Activated T-helper 1 cell treated with Interleukin-2 at 50 U/mL for 16 hours (primary cell): ENCODE measurements at places on chromosomes 3 and 15.
A peak's percentile ranks its signal among the peaks of the same experiment; 100 is the strongest.

- no peak for DNase-seq
Observed at GRCh38 chr3:16836505-16837237, 48.1 kb upstream of the PLCL2 start.

GRCh38 chr3:54968546-54969172 lies 40.8 kb upstream of the LRTM1 start:
- DNase-seq, result no peak

DNA sequence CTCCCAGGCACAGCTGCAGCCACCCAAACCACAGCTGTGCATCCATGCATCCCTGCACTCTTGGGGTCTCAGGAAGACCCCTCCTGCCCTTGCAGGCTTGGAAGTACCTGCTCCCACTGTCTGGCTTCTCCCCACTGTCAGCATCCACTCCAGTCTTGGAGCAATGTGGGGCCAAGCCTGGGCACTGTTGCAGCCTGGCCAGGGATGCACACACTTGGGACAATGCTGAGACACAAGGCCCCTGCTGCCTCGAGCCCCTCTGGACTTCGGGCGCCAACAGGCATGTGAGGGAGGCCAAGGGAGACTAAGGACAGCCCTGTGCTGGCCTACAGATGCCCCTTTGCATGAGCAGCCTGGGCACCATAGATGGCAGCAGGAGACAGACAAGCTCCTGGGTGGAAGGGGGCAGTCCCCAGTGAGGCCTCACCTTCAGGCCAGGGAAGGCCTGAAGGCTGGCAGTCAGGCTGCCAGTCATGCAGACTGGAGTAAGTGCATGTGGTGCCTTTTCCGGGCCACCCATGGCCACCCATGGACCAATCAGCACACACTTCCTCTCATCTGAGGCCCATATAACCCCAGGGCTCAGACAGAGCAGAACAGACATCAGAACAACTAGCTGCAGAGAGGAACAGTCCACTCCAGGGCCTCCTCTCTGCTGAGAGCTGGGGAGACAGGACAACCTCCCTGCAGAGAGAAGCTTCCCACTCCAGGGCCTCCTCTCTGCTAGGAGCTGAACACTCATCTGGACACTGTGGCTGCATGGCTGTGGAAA lies 219.0 kb downstream of the VGLL3 start:
- no peak for DNase-seq

DNA sequence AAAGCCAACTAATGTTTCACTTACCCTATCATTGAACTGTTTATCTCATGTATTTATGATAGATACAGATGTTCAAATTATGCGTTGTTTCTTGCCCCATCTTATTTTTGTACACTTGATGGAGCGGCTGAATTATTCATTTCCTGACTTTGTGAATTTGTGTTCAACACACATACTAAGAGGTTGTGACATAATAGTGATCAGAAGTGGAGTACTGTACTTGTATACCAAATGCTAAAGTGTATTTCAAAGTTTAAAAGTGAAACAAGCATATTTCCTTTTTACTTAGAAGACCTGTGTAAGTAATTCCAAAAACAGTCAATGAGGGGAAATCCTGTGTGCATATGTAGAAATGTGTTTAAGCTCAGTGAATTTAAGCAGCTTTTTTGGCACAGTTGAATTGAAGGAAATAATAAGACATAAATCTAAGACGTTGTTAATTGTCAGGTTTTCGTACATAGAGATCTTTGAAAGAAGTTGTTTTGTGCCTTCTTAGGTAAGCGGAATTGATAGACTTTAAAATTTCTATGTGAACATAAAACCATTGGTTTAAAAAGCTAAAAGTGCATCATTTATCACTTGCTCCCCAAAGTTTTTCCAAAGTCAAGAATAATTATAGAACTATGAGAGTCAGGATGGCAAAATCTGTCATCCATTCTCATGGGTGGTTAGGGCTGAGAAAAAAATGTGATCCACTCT lies 1.9 kb downstream of the NFKBIZ start:
- DNase-seq, result no peak

DNA sequence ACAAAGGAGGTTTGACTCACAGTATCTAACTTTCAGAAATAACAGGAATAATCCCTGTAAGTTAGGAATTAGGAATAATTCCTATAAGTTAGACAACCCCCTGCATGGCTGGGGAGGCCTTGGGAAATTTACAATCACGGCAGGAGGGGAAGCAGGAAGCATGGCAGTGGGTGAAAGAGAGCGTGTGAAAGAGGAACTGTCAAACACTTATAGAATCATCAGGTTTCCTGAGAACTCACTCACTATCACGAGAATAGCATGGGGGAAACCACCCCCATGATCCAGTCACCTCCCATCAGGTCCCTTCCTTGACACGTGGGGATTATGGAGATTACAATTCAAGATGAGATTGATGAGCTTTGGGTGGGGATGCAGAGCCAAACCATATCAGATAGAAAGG lies 385.5 kb downstream of the IL20RB start:
- DNase-seq, result no peak

- no peak for DNase-seq
Observed at GRCh38 chr3:129878355-129878754, 15.2 kb downstream of the TMCC1 start.

GRCh38 chr15:90637693-90638092 lies 79.5 kb upstream of the BLM start:
- no peak for DNase-seq

GRCh38 chr3:189041482-189042090 lies 130.2 kb upstream of the TPRG1 start:
- DNase-seq, result peak; percentile 56

DNA sequence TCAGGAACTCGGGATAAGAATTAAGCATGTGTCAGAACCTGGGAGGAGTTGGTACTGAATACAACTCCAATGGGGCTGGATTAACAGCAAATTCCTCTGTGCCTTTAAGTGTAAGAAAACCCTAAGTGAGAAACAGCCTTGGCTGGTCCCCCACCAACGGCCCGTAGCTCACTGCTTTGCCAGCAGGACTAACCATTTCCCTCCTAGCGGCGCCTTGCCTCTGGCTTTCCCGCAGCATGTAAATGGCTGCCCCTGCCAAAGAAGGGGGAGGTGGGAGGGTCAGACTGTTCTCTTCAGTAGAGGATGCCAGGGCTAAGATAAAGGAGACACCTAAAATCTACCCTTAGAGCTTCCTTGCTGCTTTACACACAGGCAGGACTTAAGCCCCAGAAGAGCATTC lies 51.0 kb upstream of the SH3GL3 start:
- no peak for DNase-seq

DNA sequence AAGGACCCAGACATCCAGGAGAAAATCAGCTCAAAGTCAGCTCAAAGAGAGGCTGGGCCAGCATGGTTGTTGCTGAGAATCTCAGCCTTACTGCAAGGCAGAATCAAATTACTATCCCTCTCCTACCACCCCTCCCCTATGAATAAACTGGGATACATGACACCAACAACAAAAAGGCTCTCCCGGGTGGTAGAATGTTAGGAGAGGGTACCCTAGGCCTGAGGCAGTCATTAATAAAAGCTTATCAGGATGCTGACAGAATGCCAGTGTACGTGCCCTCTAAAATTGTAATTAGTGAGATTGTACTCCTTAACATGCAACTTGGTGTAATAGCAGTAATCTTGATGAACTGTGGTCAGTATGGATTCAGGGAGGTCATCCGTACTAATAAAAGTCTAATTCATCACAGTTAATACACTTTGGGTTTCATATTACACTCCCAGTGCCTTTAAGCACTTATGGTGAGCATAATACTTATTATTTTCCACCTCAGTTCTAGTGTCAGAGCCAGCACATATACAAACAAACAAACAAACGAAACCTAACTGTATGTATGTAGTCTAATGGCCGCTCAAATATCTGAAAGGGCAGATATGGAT lies 76.5 kb downstream of the B3GALNT1 start:
- no peak for DNase-seq

- DNase-seq, result no peak
Observed at GRCh38 chr3:20575146-20575545, 389.1 kb upstream of the SGO1 start.

GRCh38 chr3:133758964-133759739 lies 13.0 kb downstream of the TF start:
- no peak for DNase-seq

DNA sequence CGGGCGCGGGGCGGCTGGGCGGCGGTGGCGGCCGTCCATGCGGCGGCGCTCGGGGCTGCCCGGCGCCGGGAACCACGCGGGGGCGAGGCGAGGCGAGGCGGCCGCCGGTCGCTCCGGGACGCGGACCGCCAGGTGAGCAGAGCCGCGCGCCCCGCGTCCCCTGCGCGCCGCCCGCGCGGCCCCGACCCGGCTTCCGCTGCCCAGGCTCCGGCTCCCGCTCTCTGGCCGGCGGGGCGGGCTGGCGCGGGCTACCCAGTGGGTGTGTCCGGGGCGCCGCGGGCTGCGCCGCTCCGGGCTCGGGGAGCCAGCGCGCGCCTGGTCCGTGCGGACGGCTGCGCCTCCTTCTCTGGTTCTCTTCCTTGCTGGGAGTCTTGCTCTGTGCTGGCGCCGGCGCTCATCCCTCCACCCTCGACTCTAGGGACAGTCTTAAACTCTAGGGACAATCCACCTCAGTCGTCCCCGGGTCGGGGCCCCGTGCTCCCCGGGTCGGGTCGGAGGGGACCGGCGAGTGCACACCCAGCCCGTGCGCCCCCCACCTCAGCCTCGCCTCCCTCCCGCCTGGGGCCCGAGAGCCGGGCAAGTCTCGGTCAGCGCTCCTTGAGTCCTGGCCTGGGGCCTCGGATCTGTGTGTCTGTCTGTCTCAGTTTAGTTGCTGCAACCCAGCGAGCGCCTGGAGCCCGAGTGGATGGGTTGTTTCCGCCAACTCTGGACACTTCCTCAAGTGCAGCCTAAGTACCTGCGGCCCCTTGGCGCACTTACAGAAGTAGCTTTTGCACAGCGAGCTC lies 488 bp downstream of the THSD4 start:
- no peak for DNase-seq

- no peak for DNase-seq
Observed at GRCh38 chr3:109081746-109082510, 36.0 kb downstream of the MORC1 start.

DNA sequence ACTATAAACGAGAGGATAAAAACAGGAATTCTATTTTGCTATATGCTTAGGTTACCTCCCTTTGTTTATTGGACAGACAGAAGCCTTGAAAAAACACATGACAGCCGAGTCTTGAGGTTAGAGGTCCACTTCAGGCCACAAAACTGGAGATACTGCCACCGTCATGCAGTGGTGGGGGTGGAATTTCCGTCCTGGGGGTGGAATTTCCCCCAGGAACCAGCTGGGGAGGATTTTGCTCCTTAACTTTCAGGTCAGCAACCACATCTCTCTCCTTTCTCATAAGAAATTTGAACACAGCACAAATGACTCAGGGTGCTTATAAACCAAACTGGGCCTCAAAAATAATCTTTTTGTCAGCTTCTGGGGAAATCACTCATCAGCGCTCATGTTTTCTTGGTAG lies 545.8 kb upstream of the ADAMTS9 start:
- no peak for DNase-seq

GRCh38 chr15:83871808-83872559 lies 218.1 kb downstream of the ADAMTSL3 start:
- DNase-seq, result no peak

DNA sequence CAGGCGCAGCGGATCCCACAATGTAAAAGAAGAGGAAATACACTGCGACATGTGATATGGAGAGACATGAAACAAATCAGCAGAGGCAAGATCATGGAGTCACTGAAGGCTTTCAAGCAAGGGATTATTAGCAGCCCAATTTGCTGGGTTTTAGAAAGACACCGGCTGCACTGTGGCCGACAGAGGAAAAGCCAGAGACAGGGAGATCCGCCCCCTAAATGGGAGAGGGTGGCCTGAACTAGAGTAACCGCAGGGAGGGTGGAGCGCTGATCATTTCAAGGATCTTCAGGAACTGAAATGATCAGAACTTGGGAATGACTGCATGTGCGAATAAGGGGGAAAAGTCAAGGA lies 612 bp upstream of the C15orf40 start:
- DNase-seq, result no peak

GRCh38 chr3:11507719-11508118 lies 136.0 kb downstream of the VGLL4 start:
- DNase-seq, result no peak

GRCh38 chr15:64105113-64105704 lies 9.4 kb downstream of the SNX1 start:
- DNase-seq, result no peak

GRCh38 chr3:144128108-144128892 lies 156.7 kb downstream of the DIPK2A start:
- no peak for DNase-seq

DNA sequence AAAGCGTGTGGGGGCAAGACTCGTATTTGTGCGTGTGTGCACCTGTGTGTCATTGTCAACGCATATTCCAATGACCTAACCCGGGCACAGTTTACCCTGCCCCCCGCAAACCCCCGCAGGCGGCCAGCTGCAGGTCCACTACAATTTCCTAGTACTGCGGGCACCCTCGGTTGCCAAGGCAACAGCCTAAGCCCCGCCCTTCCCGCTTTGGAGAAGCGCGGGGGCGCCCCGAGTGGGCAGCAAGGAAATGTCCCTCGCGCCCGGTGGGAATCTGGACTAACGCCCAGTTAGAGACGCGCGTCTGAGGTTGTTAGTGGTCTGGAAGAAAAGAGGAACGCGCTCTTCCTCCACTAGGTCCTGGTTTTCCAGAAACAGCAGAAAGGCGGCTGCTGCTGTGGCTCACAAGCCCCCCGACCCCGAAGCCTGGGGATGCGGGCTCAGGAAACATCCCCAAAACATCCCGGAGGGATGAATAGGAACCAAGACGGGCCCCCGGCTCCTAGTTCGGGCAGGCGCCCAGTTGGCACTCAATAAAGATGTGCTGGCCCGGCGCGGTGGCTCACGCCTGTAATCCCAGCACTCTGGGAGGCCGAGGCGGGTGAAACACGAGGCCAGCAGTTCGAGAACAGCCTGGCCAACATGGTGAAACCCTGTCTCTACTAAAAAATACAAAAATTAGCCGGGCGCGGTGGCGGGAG lies 1.1 kb downstream of the ABHD14A start:
- DNase-seq, result no peak

DNA sequence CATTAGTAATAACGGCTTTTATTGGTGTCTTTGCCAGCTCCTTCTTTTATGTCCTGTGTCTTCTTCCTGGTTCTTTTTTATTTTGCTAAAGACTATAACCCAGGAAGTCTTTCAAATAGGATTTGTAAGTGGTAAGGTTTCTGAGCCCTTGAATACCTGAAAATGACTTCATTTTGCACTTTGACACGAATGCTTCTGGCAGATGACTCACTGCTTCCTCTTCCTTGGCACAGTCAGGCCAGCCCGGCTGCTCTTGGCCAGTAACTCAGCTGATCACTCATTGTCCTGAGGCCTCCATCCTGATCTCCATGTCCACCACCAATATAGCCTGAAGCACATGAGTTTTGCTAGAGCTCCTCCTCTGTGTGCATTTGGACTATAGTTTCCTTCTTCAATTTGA lies 48.7 kb upstream of the NR2E3 start:
- DNase-seq, result no peak
